ENCODE measurements at places on chromosomes 3 and 15. TPM values are rescaled to one million over a fixed set of nuclear protein-coding genes. Genes with fewer than 3 reads are reported as not detected.
A peak's percentile ranks its signal among the peaks of the same experiment; 100 is the strongest.

Gene RPP25
- 15.9 TPM for total RNA-seq

Gene CHAC1
- 5.9 TPM for total RNA-seq

DNA sequence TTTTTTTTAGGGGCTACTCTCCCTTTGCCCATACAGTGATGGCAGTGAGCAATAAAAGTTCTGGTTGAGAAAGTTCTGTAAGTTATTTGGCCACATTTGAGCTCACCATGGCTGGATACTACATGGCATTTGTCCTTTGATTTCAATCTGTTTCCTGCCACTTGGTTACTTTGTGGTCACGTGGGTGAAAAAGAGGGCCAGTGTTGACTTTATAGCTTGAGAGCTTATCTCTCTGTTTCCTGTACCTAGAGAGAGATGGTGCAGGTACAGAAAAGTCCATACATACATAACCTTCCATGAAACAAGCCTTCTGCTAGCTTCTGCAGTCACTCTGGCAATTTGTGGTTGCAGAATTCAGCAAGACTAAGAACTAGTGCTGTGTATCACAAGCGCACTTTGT is 23.4 kb upstream of the MECOM start:
- no peak for DNase-seq

Gene CPN2
- total RNA-seq = 1.4 TPM

Gene GALNT15
- 6.6 TPM for total RNA-seq

DNA sequence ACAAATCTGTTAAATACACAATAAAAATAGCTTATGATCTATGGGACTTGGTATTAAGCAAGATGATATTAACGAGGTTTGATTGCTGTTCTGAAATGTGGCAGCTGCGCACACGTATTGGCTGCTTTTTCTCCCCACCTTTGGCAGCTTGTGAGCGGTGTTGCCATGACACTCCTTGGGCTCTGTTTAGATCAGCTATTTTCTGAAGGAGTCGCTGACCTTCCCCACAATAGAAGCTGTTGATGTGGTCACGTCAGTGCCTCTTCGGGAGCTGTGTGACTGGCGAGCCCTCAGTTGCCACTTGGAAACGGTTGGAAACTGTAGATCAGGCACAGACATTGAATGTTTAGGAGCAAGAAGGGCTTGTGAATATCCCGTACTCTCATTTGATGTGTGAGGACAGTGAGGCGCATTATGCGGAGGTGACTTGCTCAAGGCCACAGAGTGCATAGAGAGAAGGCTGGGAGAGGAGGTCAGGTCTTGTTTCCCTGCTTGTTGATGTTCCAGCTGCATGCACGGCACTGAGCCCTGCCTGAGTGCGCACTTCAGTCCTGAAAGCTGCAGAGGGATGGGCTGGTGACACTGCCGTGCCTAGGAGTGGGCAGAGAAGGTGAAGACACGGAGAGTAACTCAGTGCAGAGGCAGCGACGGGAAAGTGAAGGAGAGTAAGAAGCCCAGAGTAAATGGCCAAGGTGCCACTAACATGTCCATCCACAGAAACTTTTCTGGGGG is 198.4 kb downstream of the LPP start:
- no peak for DNase-seq

Gene ZNF662
- total RNA-seq = 23.5 TPM

Gene PRKCD
- total RNA-seq = 36.3 TPM

Gene LRRC31
- 0.24 TPM for total RNA-seq

Gene LHFPL4
- 1.3 TPM for total RNA-seq

GRCh38 chr3:139774560-139775302 is 97.0 kb upstream of the NMNAT3 start:
- DNase-seq = no peak

Gene CHRD
- total RNA-seq = 4.3 TPM

Gene FSIP1
- total RNA-seq = 8.2 TPM

GRCh38 chr3:119314821-119315220 is 20.6 kb downstream of the ARHGAP31 start:
- DNase-seq = no peak

Gene SLCO3A1
- 76.3 TPM for total RNA-seq

Gene XCR1
- 0.06 TPM for total RNA-seq

DNA sequence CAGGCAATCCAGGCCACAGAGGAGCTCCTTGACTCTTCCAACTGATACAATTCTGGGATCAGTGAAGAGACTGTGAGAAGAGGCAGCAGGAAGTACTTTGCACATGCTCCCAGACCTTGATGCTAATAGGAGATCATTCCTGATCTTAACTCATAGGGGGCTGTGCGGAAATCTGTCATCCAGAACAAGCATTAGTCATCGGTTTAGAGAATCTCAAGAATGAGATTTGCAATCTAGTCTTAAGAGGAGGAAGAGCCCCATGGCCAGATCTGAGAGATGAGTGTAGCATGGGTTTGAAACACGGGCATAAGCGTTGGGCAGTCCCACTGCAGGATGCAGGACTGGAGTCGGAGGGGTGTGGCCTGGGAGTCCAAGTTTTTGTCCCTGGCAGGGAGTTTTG is 1081.1 kb downstream of the NAALADL2 start:
- DNase-seq = no peak

Gene SLC7A14
- 0.24 TPM for total RNA-seq

Gene PLA1A
- 0.87 TPM for total RNA-seq

- DNase-seq = peak; percentile 61
Observed at GRCh38 chr15:39171944-39172368, 408.9 kb upstream of the THBS1 start.

DNA sequence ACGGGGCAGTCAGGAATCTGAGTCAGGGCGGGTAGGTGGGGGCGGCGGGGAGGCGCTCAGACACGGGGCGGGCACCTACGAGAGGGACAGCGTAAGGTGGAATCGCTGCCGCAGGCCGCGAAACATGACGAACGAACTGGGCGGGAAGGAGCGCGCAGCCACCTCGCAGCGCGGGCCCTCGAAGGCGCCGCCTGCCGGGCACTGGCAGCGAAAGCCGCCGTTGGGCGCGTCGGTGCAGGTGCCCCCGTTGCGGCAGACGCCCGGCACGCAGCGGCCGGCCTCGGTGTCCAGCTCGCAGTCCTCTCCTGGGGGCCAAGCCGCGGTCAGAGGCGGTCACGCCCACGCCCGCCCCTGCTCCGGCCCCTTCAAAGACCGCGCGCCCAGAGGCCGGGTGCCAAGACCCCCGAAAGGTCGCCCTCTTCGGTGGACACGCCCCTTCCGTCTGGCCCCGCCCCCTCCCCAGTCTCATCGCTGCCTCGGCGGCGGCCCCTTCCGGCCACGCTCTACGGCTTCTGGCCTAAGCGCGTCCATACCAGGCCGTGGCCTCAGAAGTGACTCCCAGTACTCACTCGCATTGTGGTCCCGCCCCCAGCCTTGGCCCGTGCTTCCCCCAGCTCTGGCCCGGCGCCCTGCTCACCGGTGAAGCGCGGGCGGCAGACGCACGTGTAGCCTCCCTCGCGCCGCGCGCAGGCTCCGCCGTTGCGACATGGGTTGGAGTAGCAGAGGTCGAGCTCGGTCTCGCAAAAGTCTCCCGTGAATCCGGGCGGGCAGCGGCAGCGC is 6.4 kb downstream of the CELSR3 start:
- peak; percentile 88 for DNase-seq

Gene FRMD5
- total RNA-seq = 10.6 TPM

- DNase-seq = no peak
Observed at GRCh38 chr3:51727500-51727899, 20.6 kb downstream of the GRM2 start.

DNA sequence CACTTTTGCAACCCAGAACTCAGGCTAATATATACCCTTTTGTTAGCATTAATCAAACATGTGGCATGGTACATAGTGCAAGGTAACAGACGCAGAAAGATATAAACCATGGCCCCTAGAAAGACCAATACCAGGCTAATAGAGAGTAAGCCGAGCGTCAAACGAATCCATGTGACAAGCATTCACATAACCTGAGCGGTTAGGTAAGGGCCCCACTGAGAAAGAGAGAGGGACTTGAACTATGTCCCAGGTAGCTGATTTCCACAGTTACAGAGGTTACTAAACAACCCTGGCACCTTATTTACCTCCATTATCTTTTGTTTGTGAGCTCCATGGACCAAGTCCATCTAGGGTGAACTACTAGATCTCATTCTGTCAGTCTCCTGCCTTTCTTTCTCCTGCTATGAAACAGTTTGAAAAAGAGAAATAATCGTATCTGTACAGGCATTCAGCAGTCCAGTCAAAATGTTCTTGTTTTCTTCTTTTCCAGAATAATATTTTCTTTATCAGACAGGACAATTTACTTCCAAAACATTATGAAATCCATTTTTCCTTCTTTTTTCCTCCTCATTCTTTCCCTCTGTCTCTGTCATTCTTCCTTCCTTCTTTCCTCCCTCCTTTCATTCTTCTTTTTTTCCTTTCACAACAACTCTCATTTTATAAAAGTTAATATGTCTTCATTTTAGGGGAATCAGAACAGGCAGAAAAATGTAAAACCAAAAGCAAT is 30.5 kb upstream of the TNFSF10 start:
- no peak for DNase-seq

Gene TTC21A
- total RNA-seq = 74.3 TPM

Gene SAMMSON
- total RNA-seq = 3.5 TPM

Gene ADAMTS9
- 8.1 TPM for total RNA-seq

Gene USP13
- total RNA-seq = 50.3 TPM

Gene SNTN
- total RNA-seq = not detected

DNA sequence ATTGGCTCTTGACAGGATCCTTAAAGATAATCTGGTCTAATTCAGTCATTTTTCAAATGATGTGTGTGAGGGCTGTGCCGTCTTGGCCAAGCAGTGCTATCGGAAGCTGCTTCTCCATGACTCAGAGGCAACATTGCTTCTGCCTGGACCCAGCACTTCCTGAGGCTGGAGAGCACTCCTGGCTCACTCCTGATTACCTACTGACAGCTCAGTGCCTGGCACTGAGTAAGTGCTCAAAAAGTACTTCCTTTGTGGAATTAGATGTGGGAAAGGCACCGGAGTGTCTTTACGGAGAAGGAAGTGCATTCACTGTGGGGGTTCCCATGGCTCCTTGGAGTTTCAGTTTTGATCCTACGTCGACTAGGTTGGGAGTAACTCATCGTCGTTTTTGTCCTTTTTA is 86.9 kb upstream of the UBE3A start:
- DNase-seq = no peak

GRCh38 chr15:78087951-78088772 is 4.2 kb upstream of the SH2D7 start:
- DNase-seq = no peak

DNA sequence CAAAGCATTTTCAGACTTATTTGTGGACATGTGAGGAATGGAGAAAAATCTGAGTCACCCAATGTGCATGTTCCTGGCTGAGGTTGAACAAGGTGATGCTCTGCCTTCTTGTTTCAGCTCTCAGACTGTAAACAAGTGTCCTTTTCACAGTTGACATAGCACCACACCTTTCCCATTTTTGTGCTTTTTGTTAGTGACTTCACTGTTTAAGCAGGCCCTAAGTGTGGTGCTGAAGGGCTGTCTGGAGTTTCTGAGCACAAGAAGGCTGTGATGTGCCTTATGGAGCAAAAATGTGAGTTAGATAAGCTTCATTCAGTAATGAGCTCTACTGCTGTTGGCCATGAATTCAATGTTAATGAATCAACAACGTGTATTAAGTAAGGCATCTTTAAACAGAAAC is 20.4 kb downstream of the ABI3BP start:
- DNase-seq = no peak

DNA sequence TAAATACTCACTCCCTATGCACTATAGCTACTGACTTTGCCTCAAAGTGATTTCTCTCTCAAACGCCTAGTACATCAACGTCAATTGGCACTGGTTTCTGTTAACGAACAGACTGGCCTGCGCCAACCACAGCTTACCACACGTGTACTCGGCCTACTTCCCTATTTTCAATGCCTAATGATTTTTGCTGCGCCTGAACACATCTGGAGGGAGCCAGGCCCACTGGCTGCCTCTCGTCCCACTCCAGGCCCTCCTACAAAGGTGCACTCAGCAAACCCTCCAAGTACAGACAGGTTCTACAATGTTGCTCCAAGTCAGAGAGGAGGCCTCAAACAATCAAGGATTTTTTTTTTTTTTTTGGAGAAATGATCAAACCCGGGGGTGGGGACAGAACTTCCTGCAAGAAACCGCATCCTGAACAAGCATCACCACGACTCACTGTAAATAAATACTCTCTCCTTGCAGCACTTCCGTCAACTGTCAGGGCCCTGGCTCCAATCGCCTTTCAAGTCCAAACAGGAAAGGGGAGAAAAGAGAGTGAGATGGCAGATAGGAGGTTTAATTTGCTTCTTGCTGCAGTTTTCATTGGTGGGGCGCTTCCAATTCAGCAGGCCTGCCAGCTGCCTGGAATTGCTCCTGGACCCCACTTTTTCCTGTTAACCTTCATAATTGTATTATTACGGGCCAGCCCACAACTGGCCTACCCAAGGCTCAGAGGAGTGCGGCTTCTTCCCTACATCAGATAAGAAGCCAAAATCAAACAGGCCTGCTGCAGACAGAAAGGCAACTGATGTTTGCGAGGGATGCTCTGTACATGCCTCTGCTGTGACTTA is 139.3 kb downstream of the FOXP1 start:
- peak; percentile 43 for DNase-seq

GRCh38 chr3:195227871-195228270 is 43.1 kb downstream of the XXYLT1 start:
- DNase-seq = no peak

GRCh38 chr15:34726406-34727100 is 28.2 kb downstream of the GJD2 start:
- DNase-seq = no peak

- DNase-seq = no peak
Observed at GRCh38 chr3:151091685-151092345, 6.4 kb downstream of the MED12L start.

DNA sequence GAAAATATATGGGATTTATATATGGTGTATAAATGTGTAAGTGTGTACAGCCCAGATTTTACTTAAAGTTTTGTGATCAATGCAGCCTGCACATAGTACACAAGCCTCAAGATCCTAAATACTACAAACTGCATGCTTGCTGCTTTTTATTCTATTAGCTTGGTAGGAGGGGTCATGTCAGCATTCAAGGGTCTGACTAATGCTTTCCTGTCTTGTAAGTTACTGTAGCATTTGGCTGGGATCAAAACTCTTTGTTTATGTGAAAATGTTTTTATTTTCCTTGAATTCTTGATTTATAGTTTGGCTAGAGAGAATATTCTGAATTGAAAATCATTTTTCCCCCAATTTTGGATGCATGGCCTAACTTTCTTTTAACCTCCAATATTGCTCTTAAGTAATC is 370.9 kb downstream of the NSUN3 start:
- no peak for DNase-seq

Gene POPDC2
- total RNA-seq = 4.1 TPM

DNA sequence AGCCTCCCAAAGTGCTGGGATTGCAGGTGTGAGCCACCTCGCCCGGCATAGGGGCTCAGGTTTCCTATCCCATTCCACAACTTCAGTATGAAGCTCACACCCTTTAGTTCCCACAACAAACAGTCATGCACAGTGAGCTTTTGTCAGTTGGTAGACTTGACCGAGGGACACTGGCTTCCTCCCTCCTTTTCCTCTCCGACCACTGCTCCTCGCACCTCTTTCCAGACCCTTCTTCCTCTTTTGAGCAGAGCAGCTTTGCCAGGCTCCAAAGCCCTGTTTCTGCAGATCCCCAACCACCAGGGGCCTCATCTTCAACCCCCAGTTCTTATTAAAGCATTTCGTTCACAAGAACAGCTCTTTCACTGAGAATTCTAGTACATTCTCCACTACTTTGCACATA is 12.7 kb upstream of the CILP start:
- DNase-seq = no peak

GRCh38 chr3:140391061-140391460 is 286.8 kb upstream of the TRIM42 start:
- DNase-seq = no peak
